ENCODE measurements at places on chromosomes 6 and 20. TPM values are rescaled to one million over a fixed set of nuclear protein-coding genes. Genes with fewer than 3 reads are reported as not detected.

- H3K4me3 ChIP-seq = peak overlapping the region; percentile 22
- H3K36me3 ChIP-seq = no peaks in the 10 kb centered on the region
- H3K27ac ChIP-seq = peak overlapping the region; percentile 62
- H3K27me3 ChIP-seq = no peaks in the 10 kb centered on the region
Measured at GRCh38 chr20:5703681-5704101, 46.5 kb upstream of the SHLD1 start.

The CAP2 gene
- total RNA-seq = 149 TPM

DNA sequence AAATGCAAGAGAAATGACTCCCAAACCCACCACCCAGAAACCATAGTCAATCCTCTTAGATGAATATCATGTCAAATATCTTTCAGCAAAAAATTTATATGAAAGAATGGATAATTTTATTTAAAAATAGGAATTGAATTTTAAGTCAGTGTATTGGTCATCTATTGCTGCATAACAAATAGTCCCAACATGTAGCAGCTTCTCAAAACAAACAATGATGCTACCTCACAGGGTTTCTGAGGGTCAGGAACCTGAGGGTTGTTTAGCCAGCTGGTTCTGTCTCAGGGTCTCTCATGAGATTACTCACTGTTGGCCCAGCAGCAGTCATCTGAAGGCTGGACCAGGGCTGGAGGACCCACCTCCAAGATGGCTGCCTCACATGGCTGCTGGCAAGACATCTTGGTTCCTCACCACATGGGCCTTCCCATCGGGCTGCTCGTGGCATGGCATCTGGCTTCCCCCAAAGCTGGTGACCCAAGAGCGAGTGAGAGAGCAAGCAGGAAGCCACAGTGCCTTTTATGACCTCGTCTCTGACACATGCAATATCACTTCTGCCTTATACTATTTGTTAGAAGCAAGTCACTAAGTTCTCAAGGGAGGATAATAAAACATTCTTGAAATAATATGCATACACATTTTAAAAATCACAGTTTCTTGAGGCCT lies 36.3 kb downstream of the BANF2 start:
- no peaks in the 10 kb centered on the region for H3K27me3 ChIP-seq
- H3K4me1 ChIP-seq = no peaks in the 10 kb centered on the region
- DNase-seq = no peak

DNA sequence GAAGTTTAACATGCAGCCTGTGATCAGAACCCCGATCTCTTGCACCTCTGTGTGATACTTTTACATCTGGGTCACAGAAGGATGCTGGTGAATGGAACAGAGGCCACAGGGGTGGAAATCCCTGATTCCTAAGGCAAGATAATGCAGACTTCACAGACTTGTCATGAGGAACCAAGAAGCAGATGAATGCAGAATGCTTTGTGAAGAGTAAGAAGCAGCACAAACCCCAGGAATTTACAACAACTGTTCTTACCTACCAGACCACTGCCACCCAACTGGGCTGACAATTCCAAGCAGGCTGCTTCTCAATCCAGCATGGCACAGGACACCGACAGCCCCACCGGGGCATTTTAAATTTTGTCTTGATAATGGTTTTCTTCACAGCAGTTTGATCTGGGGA lies 113.2 kb upstream of the CD93 start:
- H3K4me3 ChIP-seq = no peak overlapping the region
- peaks cover 27% of the 10 kb centered on the region for H3K4me1 ChIP-seq
- no peak overlapping the region for H3K27ac ChIP-seq
- H3K27me3 ChIP-seq = no peaks in the 10 kb centered on the region
- no peak for DNase-seq

The CD93 gene
- total RNA-seq = 35.7 TPM

GRCh38 chr20:1949347-1950100 lies 44.3 kb downstream of the PDYN start:
- peaks cover 18% of the 10 kb centered on the region for H3K4me1 ChIP-seq
- no peaks in the 10 kb centered on the region for H3K36me3 ChIP-seq
- H3K27me3 ChIP-seq = peaks cover 40% of the 10 kb centered on the region
- peak overlapping the region; percentile 15 for H3K27ac ChIP-seq
- DNase-seq = no peak
- H3K4me3 ChIP-seq = no peak overlapping the region

DNA sequence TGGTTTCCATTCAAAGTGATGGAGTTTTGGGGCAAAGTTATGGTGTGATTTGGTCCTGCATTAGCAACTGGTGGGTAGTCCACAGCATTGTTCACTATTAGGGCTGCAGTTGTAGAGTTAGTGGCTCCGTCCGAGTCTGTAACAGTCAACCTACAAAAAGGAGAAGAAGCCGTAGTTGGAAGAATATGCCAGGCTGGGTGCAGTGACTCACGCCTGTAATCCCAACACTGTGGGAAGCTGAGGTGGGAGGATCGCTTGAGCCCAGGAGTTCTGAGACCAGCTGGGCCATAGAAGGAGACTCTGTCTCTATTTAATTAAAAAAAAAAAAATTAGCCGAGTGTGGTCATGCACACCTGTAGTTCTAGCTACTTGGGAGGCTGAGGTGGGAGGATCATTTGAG lies 69.5 kb downstream of the KIAA0319 start:
- DNase-seq = no peak
- peaks cover 11% of the 10 kb centered on the region for H3K27me3 ChIP-seq
- no peaks in the 10 kb centered on the region for H3K4me1 ChIP-seq
- H3K36me3 ChIP-seq = no peaks in the 10 kb centered on the region

The BPIFA1 gene
- total RNA-seq = not detected

- H3K27me3 ChIP-seq = no peaks in the 10 kb centered on the region
- DNase-seq = no peak
- H3K27ac ChIP-seq = no peak overlapping the region
Measured at GRCh38 chr20:12395760-12396159, 478.1 kb downstream of the BTBD3 start.
